ENCODE measurements at places on chromosomes 6 and 20. TPM values are rescaled to one million over a fixed set of nuclear protein-coding genes. Genes with fewer than 3 reads are reported as not detected.

- no peak for DNase-seq
Measured at GRCh38 chr6:30918670-30919069, 4.6 kb downstream of the VARS2 start.

GRCh38 chr6:168190646-168191443 lies 111.8 kb upstream of the FRMD1 start:
- DNase-seq: no peak

GRCh38 chr6:36284359-36284758 lies 14.5 kb downstream of the PNPLA1 start:
- DNase-seq: no peak

GRCh38 chr20:25321991-25322390 lies 68.6 kb downstream of the ABHD12 start:
- DNase-seq: no peak

DNA sequence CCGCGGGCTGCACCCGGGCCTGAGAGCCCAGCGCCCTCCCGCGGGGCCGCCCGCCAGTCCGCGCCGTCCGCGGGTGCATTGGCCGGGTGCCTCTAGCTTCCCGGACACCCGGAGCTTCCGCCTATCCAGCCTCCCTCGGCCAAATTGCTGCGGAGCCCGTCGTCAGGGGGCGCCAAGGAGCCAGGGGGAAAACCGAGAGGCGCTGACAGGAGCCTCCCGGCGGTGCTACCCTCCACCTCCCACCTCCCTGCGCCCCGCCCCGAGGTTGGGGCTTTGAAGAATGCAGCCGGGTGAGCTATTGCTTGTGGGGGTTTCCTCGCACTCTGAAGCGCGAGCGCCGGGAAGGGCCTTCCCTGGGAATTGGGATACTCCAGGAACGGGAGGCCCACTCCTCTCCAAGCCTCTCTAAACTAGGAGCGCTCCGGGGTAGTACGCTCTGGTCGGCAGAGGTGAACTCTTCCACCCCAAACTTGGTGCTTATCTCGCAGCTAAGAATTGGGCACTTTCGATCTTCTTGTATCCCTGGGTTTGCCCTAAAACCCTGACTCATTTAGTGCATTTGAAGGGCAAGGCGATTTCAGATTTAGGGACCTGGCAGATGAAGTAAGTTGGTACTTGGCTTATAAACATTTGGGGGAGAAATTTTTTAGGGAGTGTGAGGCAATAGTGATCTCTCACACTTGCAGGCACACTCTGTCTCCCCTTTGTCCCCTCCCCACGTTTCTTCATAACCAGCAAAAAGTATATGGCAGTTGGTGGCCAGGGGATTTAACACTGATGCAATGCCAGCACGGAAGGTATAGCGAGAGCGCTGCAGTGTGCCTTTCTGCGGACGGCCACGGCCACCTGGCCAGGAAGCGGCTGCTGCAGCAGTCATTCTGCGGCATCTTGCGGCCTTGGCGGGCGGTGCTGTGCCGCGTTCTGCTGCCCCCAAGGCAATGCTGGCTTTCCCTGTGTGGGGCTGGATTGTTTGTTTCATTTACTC lies 556 bp downstream of the BEND6 start:
- DNase-seq: peak; percentile 93

GRCh38 chr20:54069501-54069971 lies 858 bp downstream of the BCAS1 start:
- DNase-seq: no peak

- no peak for DNase-seq
Measured at GRCh38 chr6:157647261-157647915, 175.7 kb upstream of the SNX9 start.

- DNase-seq: no peak
Measured at GRCh38 chr6:30792786-30793185, 48.4 kb upstream of the IER3 start.

- DNase-seq: no peak
Measured at GRCh38 chr20:47043086-47043485, 148.4 kb downstream of the EYA2 start.

DNA sequence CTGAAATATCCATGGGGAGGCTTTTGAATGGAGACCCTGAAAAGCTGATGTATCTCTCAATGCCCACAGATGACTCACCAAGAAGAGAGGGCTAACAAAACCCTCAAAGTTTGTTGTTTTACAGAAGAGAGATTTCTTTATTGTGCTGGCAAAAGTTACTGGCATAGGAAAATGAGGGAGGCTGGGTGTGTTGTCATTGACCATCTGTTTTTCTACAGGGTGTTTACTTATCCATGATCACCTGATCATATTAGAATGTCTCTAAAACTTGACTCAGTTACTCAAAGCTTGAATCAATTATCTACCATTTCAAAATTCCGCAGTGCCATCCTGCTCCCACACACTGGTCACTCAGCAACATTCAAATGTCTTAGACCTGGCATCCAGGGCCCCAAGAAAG lies 9.8 kb downstream of the NCOA6 start:
- DNase-seq: no peak

GRCh38 chr6:43743682-43744381 lies 26.2 kb upstream of the VEGFA start:
- no peak for DNase-seq

GRCh38 chr6:83488448-83488847 lies 23.9 kb upstream of the PRSS35 start:
- no peak for DNase-seq

DNA sequence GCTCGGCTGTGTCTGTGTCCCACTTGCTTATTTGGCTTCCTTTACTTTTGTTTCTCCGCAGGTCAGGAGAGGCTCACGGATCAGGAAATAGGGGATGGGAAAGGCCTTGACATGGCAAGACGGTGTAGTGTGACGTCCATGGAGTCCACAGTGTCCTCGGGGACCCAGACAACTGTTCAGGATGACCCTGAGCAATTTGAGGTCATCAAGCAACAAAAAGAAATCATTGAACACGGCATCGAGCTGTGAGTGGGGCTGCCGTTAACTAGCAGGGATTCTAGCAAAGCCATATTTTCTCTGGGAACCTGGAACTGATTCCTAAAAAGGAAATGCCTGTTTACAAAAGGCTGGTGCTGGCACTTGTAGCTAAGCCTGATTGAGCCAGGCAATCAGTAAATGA lies 54.4 kb downstream of the ARFGEF2 start:
- no peak for DNase-seq

- no peak for DNase-seq
Measured at GRCh38 chr6:74000666-74001490, 304.9 kb downstream of the CD109 start.

The IGF2R gene
- 54.2 TPM for total RNA-seq

- no peak for DNase-seq
Measured at GRCh38 chr6:118881440-118882313, 12.3 kb upstream of the ASF1A start.

DNA sequence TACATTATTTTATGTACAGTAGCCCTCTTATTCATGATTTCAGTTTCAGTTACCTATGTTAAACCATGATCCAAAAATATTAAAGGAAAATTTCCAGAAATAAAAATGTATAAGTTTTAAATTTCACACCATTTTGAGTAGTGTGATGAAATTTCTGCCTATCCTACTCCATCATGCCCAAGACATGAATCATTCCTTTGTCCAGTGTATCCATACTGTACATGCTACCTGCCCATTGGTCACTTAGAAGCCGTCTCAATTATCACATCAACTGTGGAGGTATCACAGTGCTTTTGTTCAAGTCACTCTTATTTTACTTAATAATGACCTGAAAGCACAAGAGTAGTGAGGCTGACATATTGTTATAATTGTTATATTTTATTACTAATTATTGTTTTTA lies 32.3 kb upstream of the PLCB4 start:
- no peak for DNase-seq

The SRPK1 gene
- total RNA-seq: 55.4 TPM

The SUMO4 gene
- total RNA-seq: 17.3 TPM

DNA sequence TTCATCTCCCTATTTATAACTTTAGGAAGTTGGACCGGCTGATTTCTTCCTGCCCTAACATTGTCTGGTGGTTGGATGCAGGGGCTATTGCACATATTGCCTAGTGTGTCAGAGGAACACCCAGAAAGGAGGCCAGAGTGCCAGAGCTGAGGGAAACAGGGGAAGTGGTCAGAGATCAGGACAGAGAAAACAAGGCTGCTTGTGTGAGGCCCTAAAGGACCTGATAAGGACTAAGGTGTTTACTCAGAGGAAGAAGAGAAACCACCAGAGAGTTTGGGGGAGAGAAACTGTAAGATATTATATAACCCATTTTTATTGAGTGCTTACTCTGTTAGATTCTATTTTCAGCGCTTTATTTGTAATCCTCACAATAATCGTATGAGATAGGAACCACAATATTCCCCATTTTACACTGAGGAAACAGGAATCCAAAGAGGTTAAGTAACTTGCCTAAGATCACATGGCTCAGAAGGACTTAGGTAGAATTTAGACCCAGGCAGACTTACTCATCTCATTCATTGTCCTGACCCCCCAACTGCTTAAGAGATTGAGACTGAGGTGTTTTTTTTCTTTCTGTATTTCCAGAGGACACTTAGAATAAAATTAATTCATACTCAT lies 54.0 kb upstream of the REV3L start:
- peak; percentile 32 for DNase-seq

DNA sequence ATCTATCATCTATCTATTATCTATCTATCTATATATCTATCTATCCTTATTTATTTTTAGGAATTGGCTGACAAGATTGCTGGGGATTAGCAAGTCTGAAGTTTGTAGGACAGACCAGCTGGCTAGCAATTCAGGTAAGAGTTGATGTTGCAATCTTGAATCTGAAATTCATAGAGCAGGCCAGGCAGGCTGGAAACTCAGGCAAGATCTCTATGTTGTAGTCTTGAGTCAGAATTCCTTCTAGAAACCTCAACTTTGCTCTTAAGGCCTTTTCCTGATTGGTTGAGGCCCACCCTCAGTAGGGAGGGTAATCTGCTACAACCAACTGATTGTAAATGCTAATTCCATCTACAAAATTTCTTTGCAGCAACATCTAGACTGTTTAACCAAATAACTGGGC lies 19.2 kb downstream of the MAPK13 start:
- no peak for DNase-seq

The FAM83C gene
- 0.72 TPM for total RNA-seq

GRCh38 chr6:166379800-166380199 lies 2.9 kb downstream of the MPC1 start:
- no peak for DNase-seq

- DNase-seq: peak; percentile 23
Measured at GRCh38 chr6:20319520-20320357, 81.9 kb upstream of the E2F3 start.

GRCh38 chr6:116370760-116371119 lies at the start of gene DSE:
Gene DSE, plus strand, starts transcription at chr6:116370947. Its CDS starts 28,304 bp downstream, at chr6:116399251.
- DNase-seq: peak; percentile 93

- DNase-seq: no peak
Measured at GRCh38 chr6:143522039-143522600, 10.6 kb upstream of the FUCA2 start.

The TSPO2 gene
- total RNA-seq: not detected

GRCh38 chr6:2020909-2021308 lies 224.5 kb downstream of the GMDS start:
- no peak for DNase-seq

The RNGTT gene
- total RNA-seq: 14.4 TPM

The PROCR gene
- 44.5 TPM for total RNA-seq

The TBXT gene
- not detected for total RNA-seq

The UNC5CL gene
- total RNA-seq: not detected

The ECT2L gene
- total RNA-seq: not detected

The LPIN3 gene
- total RNA-seq: 6.3 TPM

The HTR1E gene
- 1.9 TPM for total RNA-seq

DNA sequence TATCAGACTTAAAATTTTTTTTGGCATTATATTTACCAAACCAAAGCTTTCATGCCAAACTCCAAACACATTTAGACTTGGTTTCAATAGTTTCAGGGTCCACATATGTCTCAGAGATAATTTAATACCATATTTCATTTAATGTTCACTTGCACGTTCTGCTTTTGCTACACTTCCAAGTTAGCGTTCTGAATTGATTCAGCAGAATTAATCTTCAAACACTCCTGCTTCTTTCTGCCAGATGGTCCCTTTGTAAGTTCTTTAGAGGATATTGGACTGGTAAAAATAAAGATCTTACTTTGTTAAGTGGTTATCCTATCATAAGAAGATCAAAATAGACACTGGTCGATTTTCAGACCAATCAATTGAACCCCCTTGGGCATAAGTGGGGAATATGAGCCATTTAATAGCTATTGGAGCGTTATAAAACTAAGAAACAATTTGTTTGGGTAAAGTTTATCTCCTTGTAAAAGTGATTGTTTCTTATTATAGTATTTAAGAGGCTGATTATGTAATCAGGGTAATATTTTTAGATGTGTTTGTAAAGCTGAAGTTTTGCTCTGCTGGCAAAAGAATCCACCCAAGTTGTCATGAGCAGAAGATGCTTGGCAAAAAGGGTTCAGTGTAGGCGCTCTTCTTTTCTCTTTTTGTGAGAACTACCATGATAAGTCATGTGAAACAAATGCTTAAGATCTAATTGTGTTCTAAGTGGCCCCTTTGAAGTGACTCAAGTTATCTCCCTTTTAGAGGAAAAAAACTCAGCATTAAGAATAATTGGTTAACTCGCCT lies 92.2 kb downstream of the MCHR2 start:
- DNase-seq: no peak

- no peak for DNase-seq
Measured at GRCh38 chr20:48821261-48821920, 6.4 kb downstream of the PREX1 start.

- peak; percentile 62 for DNase-seq
Measured at GRCh38 chr6:136103763-136104311, 146.3 kb downstream of the MTFR2 start.

GRCh38 chr20:12786276-12786675 lies 222.5 kb upstream of the SPTLC3 start:
- no peak for DNase-seq

GRCh38 chr6:88111991-88112390 lies 54.2 kb downstream of the CNR1 start:
- DNase-seq: no peak

DNA sequence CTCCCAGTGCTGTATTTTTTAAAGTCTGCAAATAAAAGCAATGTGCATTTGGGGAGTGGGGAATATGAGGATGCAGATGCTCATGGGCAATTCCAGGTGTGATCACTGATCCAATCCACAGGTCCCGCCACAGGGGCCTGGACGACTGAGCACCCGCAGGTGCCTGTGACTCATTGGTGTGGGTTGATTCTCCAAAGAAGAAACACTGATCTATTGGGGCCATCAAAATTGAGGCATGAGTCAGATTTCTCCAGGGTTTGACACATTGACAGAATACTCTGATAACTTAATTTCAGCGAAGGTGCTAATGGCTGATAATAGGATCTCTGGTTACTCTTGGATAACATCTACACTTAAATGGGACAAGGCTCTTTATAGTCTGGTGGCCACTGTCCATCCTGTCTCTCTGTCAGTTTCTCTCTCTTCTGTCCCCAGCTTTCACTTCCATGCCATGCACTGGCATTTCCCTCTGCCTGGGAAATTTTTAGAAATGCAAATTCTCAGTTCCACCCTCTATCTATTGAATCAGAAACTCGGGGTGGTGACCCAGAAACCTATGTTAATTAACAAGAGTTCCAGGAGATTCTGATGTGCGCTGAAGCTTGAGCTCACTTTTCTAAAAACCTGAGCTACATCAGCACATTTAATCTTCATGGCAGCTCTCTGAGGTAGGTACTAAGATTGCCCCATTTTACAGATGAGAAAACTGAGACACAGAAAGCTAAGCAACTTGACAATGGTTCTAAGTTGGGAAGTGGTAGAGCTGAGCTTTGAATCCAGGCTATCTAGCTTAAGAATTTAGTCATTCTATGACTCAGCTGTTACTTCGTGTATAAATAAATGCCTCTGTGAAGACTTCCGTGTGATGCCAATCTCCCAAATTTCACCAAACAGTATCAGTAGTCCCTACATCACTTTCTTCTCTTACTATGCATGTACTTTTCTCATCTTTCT lies 10.2 kb upstream of the RCAN2 start:
- DNase-seq: no peak

GRCh38 chr20:32965581-32966373 lies 38.5 kb downstream of the SUN5 start:
- no peak for DNase-seq

All from umbilical cord (tissue), 2 donors.